ENCODE measurements at places on chromosomes 12 and 14.

DNA sequence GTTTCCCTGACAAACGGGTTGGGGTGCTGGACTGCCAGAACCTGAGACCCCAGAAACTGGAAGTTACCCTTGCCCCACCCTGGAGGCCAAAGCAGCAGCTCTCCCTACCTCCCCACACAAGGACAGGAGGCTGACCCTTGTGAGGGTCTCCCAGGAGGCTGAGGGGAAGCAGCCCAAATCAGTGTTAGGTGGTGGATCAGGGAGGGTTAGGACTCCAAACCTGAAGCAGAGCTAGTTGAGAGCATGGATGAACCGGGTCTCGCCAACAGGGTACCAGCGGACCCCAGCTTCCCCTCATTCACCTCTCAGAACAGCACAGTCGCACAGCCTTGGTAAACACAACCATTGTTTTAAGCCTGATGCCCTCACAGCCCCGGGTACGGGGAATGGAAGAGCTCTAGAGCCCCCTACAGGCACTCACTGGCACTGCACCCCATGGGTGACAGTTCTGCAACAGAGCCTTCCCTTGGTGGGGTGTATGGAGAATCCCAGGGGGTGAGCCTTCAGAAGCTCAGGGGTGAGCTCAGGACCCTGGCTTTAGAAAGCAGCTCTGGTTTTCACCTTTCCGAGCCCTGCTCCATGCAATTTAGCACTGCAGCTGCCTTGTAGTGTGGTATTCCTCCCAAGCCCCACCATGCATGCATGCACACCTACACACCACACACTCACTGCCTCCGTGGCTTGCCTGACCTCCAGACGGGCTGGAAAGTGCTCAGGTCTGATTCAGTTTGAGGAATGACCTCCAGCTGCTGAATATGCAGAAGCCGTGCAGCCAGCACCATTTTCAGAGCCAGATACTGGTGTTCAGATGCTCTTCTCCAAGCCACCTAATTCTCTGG, 11.2 kb downstream of the ESRRB start:
- peak; percentile 48 for DNase-seq

- no peak for DNase-seq
These were observed 23.1 kb downstream of the TMEM117 start for GRCh38 chr12:43858991-43859390.

DNA sequence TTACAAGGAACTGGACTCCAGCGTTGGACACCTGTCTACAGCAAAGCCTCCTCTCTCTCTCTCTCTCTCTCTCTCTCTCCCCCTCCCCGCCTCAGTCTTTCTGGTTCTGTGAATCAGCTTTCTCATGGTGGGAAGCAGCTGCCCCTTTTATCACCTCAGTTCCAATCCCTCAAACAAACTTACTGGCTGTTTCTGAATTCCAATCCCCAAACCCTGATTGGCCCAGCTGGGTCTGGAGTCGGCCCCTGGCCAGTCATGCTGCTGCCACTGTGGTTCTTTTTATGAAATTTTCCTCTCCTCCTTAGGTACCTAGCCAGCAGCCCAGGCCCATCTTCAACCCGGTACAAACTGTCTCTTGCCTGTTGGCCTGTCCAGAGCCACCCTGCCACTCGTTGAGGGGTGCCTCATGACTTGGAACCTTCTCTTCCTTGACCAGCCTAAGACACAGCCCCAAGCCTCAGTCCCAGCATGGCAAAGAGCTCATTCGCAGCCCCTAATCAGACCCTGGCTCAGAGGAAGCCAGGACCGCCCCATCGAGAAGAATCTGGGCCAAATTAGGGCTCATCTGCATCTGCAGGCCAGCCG, 9.4 kb upstream of the MORN3 start:
- DNase-seq: no peak

GRCh38 chr14:71591929-71592328, 340.3 kb upstream of the RGS6 start:
- no peak for DNase-seq

GRCh38 chr14:58765418-58765831, 127.7 kb downstream of the DACT1 start:
- DNase-seq: no peak

- DNase-seq: no peak
These were observed 42.4 kb downstream of the ITPK1 start for GRCh38 chr14:93073358-93073707.

DNA sequence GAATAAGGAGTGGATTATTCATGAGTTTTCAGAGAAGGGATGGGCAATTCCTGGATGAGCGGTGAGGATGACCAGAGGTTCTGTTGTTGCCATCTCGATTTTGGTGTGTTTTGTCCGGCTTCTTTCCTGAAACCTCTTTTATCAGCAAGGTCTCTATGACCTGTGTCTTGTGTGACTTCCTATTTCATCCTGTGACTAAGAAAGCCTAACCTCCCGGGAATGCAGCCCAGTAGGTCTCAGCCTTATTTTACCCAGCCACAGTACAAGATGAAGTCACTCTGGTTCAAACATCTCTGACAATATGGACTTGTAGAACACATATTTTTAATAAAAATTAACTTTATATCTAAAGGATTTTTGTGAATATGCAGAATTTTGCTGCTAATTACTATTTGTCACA, 716.4 kb downstream of the FSCB start:
- DNase-seq: no peak

DNA sequence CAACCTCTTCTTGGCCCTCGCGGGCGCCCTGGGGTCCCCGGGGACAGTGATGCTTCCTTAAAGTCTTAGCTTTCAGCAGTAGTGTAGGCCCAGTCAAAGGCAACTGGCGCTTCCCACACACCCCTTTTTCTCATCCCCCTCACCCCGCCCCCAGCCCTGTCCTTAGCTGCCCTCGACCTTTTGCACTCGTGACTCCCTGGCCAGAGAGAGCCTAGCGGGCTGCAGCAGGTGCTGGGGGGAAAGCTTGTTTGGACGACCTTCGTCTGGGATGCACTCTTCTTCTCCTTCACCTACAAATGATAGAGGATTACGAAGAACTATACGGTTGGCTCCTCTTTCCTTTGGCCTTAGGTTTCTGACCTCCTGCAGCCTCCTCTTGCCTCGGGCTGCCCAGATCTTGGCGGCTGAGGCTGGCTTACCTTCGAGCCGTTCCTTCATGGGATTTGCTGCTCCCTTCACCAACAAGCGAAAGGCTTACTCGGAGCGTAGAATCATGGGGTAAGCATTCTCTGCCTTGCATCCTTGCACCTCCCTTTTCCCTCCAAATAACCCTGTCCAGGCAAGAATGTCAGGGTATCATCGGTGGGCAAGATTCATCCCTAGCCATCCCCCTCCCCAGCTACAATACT, 815 bp downstream of the COQ10A start:
- DNase-seq: no peak

GRCh38 chr14:21455592-21455911, 371 bp downstream of the CHD8 start:
- no peak for DNase-seq

DNA sequence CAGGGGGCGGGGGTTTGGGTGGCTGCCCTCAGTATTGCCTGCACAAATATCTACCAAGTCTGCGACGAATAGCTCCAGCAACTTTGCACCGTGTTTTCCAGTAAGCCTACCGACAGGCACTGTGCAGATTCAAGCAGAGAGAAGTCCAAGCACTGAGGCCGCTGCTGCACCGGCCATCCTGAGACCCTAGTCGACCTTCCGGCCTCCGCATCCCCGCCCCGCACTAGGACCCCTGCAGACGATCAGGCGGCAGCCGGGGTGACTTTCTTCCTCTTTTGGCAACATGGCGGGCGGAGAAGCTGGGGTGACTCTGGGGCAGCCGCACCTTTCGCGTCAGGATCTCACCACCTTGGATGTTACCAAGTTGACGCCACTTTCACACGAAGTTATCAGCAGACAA, at the start of gene EIF2S3B:
TSS of gene EIF2S3B (plus strand) at position 271 of the 400 bp plus-strand sequence. CDS start at position 284, 13 bp downstream.
- no peak for DNase-seq

- DNase-seq: no peak
These were observed 134.3 kb downstream of the MED13L start for GRCh38 chr12:116142936-116143898.

- DNase-seq: no peak
These were observed 18.9 kb downstream of the TMEM106C start for GRCh38 chr12:47982311-47982710.

- no peak for DNase-seq
These were observed 2.3 kb upstream of the KRT6A start for GRCh38 chr12:52495389-52495788.

- DNase-seq: no peak
These were observed 803 bp downstream of the STK38L start for GRCh38 chr12:27244689-27245488.

GRCh38 chr12:48615681-48616080, 45.8 kb upstream of the LALBA start:
- no peak for DNase-seq

DNA sequence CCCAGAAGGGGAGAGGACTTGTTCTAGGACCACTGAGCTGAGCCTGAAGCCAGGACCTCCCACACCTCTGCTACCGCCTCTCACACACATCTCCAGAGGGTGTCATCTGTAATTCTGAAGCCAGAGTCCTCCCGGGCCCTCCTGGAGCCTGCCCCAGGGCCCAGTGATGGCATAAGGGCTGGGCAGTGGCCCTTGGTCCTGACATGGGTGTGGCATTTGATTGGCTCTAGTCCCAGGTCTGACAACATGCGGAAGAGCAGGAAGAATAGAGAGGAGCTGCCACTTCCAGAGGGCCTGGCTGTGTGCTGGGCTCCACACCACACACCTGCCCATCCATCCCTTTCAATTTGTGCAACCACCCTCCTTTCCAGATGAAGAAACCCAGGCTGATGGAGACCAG, 144.3 kb upstream of the GSC start:
- no peak for DNase-seq

GRCh38 chr14:104075530-104076151, 9.9 kb upstream of the ASPG start:
- DNase-seq: no peak

Measured in stimulated activated CD8-positive, alpha-beta memory T cell treated with anti-CD3 and anti-CD28 coated beads, Interleukin-4, amount 100 ng/mL, for 24 hours (primary cell).